ENCODE measurements at places on chromosomes 12 and 14. TPM values are rescaled to one million over a fixed set of nuclear protein-coding genes. Genes with fewer than 3 reads are reported as not detected.

- DNase-seq = peak; percentile 36
Measured at GRCh38 chr12:130126023-130126432, 36.2 kb upstream of the FZD10 start.

DNA sequence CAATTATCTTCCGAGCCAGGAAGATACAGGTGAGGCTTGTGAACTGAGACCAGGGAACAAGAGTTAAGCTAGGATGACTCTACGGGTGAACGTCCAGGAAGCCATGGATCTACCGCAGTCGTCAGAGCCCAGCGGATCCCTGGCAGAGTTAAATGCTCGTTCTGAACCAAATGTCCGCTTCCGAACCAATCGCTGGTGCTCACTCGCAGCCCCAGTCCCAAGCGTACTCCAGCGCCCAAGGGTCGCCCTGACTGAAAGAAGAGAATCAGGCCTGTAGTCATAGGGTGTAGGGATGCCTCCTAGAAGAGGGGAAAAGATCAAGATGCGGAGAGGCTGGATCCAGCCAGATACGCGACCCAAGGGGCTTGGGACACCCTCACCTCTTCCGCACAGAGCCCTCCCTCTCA, 283 bp downstream of the VIPAS39 start:
- no peak for DNase-seq

- no peak for DNase-seq
Measured at GRCh38 chr14:105062048-105062433, 3.2 kb downstream of the GPR132 start.

- no peak for DNase-seq
Measured at GRCh38 chr12:25884920-25885234, 73.6 kb upstream of the RASSF8 start.

- no peak for DNase-seq
Measured at GRCh38 chr12:116325336-116325664, 47.8 kb upstream of the MED13L start.

CLEC12A gene
- not detected for total RNA-seq

CBLN3 gene
- 2.2 TPM for total RNA-seq

KCNJ8 gene
- total RNA-seq = 1.4 TPM

ABCD4 gene
- total RNA-seq = 31.2 TPM

BAG5 gene
- total RNA-seq = 2.6 TPM

NFYB gene
- 14.9 TPM for total RNA-seq

GTF2H3 gene
- total RNA-seq = 26.8 TPM
